Fibroblast of lung (primary cell): ENCODE measurements at places on chromosomes 6 and 20.

- DNase-seq: peak; percentile 52
Measured at GRCh38 chr6:35449287-35449881, 2.8 kb upstream of the FANCE start.

GRCh38 chr6:72081871-72082270, 195.5 kb downstream of the RIMS1 start:
- no peak for DNase-seq

- DNase-seq: no peak
Measured at GRCh38 chr6:123509112-123509511, 127.6 kb downstream of the TRDN start.

DNA sequence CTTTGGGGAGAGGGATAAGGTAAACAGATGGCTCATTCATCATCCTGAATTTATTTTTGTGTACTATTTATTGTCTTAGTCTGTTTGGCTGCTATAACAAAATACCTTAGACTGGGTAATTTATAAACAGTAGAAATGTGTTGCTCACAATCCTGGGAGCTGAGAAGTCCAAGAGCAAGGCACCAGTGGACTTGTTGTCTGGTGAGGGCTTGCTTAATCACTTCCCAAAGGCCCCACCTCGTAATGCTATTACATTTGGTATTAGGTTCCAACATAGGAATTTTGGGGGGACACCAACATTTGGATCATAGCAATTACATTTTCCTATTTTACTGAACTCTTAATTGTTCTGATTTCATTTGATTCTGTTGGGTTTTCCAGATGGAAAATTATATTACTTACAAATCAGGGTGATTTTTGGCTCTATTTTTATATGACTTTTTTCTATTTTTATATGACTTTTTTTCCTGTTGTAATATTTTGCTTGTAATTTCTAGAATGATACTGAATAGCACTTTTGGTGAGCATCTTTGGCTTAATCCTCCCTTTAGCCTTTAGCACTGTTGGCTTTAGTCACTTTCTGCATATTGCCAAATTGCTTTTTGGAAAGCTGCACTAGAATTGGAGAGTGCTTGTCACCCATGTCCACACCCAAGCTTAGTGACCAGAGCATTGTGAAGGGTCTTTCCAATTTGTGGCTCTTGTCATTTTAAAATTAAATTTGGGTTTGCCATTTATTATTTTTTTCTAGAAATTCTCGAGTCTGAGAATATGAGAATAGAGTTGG, 43.7 kb upstream of the TULP4 start:
- DNase-seq: no peak

DNA sequence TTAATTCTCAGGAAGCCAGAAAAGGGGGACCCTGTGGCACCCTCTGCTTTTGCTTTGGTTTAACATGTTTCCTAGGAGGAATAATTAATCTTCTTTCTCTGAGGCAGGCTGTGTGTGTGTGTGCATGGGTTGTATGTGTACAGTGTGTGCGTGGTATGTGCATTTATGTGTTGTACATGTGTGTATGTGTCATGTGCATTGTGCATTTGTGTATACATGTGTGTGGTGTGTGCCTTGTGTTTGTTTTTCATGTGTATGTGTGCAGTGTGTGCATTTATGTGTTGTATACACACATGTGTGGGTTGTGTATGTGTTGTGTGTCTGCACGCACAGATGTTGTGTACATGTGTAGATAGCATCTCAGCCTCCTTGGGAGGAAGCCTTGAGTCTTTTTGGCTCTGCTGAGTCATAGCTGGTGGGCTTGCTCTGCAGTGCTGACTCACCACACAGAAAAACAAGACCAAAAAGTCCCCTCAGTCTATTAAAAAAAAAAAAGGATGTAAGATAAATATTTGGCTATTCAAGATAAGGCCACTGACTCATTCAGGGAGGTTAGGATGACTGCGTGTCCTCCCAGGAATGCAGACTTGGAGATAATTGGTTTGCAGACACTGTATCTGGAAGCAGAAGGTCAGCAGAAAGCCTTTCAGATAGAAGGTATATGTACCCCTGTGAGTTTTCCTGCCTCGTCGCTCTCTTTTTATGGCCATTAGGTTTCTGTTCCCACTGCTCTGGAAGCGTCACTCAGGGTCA, 58.6 kb downstream of the SYNJ2 start:
- DNase-seq: peak; percentile 97

GRCh38 chr6:106488494-106489370, 128.2 kb downstream of the CRYBG1 start:
- peak; percentile 83 for DNase-seq
